Cerebellum (tissue), 4 donors: ENCODE measurements at places on chromosomes 7 and 10.

GRCh38 chr7:68688416-68689086 is 909.7 kb upstream of the AUTS2 start:
- no peak for DNase-seq

DNA sequence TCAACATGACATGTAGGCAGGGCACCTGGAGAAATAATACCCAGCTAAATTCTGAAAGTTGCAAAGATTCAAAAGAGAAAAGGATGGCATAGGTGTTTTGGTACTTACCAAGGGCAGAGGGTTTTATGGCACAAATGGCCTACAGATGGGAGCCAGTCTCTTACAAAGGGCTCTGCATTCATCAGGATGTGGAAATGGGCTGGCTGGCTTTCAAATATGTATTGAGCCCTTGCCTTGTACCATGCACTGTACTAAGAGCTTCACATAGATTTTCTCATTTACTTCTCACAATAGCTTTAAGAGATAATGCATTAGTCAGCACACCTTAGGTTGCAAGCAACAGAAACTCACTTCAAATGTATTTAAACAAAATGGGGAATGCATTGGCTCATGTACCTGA is 327.1 kb downstream of the BICC1 start:
- no peak for DNase-seq

GRCh38 chr10:24494236-24494635 is 229.5 kb downstream of the ARHGAP21 start:
- no peak for DNase-seq

DNA sequence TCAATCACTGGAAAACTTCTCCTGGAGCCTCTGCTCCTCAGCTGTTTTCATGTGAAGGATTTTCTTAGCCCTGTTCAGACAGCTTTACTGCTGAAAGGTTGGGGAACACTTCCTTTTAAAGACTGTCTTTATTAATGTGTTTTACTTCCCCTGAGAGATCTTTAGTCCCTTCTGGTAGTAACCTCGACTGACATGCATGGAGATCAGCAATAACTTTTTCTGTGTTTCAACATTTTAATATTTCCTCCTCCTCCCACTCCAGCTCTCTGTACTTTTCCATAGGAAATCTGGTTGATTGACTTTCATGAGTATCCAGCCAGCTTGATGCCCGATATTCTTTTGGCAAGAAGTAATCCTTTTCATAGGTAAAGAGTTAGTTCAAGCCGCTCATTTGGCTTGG is 62.7 kb upstream of the STRIP2 start:
- no peak for DNase-seq

DNA sequence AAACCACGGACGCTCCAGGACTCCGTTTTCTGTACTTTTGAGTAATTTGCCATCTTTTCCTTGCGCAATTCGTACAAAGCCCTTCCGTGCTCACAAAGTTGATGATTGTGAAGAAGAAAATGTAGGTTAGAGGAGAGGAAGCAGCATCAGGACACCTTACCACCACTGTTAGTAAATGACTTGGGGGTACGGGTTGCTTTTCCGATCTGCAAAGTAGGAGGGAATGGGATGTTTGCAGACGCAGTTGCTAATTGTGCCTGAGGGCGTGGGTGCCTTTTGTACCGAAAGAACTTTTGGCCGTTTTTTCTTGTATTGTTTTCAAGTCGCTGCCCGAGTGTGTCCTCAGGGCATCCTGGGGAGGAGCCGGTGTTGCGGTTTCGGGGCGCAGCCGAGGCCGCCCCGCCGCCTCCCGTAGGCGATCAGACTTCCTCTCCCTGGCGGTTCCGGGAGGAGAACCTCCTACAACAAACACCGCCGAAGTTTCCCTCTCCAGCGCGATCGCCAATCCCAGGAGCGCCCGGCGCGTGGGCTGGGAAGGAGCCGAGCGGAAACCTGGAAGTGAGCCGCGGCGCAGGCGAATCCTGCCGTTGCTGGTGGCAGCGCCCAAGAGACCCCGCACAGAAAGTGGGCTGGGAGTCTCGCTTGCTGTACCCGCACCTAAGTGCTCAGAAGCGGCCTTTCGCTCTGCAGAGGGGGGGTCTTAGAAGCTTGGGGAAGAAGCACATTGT is 1.0 kb downstream of the PRR15 start:
- DNase-seq = no peak
